Thymus (tissue), 14 donors: ENCODE measurements at places on chromosomes 12 and 14. TPM values are rescaled to one million over a fixed set of nuclear protein-coding genes. Genes with fewer than 3 reads are reported as not detected.

GRCh38 chr12:116381240-116381743, 103.8 kb upstream of the MED13L start:
- no peak for DNase-seq

Gene MYH6
- total RNA-seq: 0.05 TPM

- DNase-seq: no peak
Measured at GRCh38 chr14:69901113-69901951, 22.1 kb downstream of the SMOC1 start.

DNA sequence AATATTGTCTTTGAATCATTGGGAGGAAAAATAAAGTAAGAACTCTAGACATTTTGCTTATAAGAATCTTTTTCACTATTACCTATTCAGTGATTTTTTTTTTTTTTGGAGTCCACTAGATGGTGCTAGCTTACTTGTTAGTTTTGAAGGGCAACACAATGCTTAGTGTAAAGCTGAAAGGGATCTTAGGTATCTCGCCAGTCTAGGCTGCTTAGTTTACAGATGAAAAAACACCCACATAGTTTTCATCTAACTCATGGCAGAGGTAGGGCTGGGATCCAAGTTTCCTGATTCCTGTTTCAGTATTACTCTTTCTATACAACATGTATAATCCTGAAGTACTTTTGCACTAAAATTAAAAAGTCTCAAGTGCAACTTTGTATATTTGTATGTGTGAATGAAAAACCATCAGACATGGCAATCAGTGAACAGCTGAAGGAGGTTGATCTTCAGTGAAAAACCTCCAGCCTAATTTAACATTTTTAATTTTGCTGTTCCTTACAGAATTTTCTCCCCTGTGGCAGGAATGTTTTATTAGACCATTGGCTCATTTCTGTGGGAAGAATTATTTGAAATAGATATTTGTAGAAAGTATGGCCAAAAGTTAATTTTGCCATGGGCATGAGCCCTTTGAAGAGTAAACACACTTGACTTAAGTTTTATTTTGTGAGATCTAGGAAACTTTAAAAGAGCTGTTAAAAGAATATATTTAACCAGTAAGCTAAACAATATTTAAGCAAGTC, 40.7 kb downstream of the LRRIQ1 start:
- no peak for DNase-seq

DNA sequence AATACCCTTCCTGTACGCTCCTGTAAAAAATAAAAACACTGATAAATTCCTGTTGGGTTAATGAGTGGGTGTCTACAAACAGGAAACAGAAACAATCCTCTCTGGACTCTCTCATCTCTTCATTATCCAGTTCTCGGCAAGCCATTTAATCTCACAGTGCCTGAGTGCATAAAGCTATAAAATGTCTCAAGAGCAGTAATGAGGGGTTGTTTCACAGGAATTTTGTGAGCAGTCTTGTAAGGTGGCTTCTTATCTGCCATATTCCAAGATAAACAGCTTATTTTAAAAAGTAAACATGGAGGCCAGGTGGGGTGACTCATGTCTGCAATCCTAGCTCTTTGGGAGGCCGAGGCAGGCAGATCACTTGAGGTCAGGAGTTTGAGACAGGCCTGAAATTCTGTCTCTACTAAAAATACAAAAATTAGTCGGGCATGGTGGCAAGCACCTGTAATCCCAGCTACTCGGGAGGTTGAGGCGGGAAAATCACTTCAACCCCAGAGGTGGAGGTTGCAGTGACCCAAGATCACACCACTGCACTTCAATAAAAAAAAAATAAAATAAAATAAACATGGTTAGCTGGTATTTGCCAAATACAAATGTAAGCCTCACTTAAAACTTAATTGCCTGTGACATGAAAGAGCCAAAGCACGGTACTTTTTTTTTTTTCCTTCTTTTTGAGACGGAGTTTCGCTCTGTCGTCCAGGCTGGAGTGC, 54.0 kb downstream of the CLIP1 start:
- DNase-seq: no peak

DNA sequence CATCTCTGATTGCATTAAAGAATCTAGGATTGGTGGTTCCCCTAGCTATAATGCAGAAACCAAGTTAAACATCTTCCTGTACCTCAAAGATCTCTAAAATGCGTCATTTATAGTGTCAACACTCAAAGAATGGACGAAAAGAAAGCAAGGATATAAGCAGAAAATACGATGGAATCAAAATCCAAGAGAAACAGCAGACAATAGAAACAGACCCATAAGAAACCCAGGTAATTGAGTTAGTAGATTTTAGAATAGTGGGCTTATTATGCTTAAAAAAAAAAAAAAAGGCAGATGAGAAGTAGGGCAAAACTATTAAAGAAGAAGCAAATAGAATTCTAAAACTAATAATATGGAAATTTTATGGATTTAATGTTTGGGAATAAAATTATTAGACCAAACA, 44.4 kb downstream of the USP15 start:
- DNase-seq: no peak

GRCh38 chr12:66109056-66109455, 21.5 kb downstream of the LLPH start:
- DNase-seq: no peak
